ENCODE measurements at places on chromosomes 12 and 14.

DNA sequence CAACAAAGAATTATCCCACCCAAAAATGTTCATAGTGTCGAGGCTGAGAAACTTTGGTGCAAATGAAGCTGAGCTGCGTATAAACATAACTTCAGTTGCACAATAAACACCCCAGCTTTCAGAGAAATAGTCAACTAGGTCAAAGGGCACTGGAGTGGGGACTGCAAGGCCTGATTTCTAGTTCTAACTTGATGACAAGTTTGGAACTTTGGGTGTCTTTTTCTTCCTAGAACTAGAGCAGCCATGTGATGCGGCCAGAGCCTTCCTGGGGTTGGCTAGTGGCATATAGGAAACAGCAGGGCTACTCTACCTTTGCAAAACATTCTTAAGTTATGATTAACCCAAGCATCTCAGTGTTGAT, 298.4 kb upstream of the AMIGO2 start:
- DNase-seq, result no peak

DNA sequence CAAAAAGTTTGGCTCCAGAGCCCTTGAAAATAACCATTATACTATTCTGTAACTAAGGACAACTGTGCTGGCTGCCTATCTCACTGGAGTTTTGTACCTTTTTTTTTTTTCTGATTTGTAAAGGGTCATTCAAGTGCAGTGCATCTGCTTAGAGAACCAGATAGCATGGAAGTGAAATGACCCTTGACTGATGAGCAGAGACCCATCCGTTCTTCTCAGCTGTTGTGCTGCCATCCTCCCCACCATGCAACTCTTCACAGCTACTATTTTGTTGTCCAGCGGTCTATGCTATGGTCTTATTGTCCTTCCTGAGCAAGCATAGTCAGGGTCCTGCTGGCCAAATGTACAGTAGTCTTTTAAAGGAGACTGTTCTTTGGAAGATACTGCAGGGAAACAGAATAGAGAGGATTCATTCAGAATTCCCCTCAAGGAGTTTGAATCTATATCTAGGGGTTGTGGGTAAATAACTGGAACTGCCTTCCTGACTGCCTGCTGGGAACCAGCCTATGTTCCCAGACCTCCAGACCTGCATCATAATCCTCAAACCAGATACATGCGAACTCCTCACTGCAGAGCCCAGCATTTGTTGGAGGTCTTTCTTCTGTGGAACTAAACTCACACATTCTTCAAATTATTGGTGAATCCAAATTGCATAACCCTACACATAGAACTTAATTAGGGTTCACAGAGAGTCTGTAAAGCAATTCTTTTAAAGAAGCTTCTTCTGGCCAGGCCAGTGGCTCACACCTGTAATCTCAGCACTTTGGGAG, 41.1 kb downstream of the GPR19 start:
- DNase-seq, result no peak

DNA sequence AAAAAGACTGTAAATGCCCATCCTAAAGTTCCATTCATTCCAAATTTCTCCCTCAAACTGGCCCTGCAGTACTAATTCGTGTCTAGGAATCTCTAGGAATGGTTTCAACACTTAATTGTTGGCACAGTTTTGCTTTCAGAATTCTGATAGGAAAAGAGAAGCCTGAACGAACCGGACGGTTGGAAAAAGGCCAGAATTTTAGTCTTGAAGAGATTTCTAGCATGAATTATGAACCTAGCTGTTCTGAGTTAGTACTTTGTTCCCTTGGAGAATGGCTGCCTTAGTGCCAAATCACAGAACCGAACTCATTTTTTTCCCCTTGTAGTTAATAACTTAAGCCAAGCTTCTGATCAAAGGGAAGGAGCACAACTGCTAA, 262.6 kb downstream of the ADAMTS20 start:
- no peak for DNase-seq

- DNase-seq, result no peak
Measured at GRCh38 chr12:5997260-5997659, 52.2 kb upstream of the ANO2 start.

GRCh38 chr14:31992011-31992447, 85.1 kb upstream of the ARHGAP5 start:
- no peak for DNase-seq

GRCh38 chr14:39212693-39213092, 21.0 kb upstream of the MIA2 start:
- no peak for DNase-seq

GRCh38 chr12:89288959-89289358, 63.3 kb downstream of the DUSP6 start:
- no peak for DNase-seq

DNA sequence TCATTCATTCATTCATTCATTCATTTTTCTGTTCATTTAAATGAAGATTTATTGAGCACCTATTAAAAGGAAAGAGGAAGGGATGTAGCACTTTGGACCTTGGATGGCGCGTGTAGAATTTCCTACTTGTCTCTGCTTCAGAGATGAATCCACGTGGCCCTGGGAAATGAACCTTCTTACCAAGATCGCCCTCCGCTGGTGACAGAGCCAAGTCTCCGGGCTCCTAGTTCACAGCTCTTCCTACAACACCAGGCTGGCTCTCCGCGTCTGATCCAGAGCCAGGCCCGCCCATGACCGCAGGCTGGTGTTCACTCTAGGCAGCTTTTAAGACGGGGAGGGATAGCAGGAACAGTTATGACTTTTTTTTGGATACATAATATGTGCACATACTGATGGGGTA, 70.9 kb upstream of the PIWIL1 start:
- no peak for DNase-seq

DNA sequence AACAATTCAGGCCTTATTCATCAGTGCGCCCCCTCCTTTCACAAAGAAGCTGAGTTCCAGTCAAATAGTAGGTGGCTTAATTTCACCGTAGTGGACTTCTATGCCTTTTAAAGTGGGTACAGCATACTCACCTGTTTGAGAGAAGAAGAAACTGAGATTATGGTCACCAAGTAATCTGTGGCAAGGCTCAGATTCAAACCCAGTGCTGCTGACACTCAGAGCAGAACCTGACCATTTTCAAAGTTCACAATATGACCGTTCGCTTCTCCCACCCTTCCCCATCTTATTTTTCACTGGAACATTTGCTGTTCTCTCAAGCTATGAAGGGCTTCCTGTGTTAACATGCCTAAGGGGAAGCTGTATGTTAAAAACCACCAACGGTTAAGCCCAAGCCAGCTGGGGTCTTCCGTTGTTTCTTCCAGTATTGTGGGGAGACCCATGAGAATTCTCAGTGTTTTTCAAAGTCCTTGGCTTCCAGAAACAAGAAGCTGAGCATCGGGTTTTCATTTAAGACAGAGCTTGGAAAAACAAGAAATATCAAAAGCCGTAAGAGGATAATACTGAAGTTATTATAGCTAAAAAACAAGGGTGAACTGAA, 6.1 kb upstream of the PSMA6 start:
- no peak for DNase-seq

DNA sequence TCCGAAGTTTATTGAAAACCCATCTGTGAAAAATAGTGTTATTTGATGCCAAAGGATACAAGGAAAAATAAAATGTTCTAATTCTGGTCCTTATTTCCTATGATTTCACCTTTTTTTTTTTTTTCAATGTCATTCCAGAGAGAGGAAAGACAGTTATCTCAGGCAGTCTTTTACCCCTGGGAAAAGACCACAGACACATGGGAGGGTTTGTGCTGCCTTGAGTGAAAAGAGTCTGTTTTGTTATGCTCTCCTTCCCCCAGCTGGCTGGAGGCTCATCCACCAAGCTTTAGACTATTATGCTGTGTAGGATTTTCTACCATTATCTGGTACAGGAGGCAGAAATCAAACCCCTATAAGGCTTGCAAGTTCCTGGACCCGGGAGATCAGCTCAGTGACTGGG, 151.8 kb downstream of the CRADD start:
- no peak for DNase-seq

- DNase-seq, result no peak
Measured at GRCh38 chr14:96824283-96824682, 27.1 kb downstream of the VRK1 start.

DNA sequence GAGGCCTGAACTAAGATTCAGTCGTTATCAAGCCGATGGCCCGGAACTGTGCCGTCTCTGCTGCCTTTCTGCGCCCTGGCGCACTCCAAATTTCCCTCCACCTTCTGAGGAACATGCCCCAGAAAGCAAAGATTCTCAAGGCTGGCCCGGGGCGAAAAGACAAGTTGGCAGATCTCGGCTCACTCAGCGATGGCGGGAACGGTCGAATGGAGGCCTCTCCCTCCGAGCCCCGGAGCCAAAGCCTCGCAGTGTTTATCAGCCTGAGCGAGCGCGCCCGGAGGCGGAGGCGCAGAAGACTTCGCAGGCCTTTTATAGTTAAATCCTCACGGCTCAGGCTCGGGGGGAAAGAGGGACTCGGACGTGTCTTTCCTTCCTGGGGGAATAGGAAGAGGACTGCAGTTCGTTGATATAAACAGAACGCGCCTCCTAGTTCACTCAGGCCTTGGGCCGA, 5.6 kb downstream of the TBX5 start:
- no peak for DNase-seq

GRCh38 chr12:105679982-105680381, 349.5 kb downstream of the C12orf75 start:
- no peak for DNase-seq

DNA sequence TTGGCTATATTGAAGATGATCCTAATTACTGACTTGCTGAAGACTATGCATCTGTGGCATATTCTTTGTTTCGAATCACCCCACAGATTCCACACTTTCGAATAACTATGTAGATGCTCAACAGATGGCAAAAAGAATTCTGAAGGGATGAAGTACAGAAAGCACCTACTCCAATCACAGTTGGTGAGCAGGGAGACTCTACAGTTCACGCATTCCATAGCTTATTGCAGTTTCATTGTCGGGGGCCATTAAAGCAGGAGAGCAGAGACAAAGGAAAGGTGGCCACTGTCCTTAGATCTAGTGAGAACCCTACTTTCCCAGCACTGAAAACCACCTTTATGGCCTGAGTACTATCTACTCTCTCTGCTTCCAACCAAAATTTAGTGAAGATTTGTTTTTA, 191.9 kb downstream of the STXBP6 start:
- DNase-seq, result no peak

DNA sequence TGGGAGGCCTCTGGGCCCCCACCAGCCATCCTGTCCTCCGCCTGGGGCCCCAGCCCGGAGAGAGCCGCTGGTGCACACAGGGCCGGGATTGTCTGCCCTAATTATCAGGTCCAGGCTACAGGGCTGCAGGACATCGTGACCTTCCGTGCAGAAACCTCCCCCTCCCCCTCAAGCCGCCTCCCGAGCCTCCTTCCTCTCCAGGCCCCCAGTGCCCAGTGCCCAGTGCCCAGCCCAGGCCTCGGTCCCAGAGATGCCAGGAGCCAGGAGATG, 729 bp upstream of the GAPDH start:
- DNase-seq, result no peak

DNA sequence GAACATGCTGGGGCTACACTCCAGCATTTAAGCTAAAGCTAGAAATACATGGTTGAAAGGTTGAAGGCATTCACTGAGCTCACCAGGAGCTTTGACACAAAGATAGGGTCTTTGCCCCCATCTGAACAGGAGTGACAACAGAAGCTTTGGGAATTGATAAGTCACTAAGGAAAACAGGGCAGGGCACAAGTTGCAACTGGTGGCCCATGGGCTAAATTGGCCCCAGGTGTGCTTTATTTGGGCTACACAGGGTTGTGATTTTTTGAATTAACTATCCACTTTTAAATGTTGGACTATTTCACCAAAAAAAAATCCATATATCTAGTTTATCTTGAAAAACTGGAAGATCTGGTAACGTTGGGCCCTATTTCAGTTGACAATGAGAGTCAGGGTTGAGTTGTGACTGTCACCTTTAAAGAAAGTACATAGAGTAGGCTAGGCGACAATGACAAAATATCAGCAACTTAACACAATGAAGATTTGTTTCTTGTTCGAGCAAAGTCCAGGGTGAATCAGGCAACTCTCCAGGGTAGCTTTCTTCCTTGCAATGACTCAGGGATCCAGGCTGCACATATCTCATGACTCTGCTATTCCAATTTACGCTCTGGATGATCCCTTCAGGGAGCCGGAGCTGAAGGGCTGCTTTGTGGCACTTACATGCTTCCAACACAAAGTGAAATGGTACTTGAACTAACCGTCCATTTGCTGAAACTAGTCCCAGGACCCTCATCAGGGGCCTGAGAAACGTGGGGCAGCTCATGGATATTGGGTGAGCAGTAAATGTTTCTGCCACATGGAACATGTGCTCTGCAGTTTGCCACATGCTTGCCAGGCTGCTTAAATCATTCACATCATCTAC, 13.3 kb upstream of the EIF4B start:
- DNase-seq, result no peak

DNA sequence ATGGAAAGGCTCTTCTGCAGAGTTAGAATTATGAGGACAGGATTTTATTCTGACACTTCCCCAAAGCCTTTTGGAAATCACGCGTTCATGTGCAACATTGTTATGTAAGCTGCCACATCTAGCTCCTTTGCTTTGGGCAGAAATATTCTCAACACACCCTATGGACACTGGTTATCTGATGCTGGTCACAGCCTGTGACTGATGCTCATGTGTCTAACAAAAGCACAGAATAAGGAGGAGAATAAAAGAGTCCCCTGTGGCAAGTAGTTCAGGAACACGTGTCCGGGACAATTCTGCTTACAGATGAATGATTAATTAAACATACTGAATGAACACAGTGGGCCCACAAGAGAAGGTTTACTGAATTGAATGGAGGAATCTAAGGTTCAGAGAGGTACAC, 22.1 kb downstream of the FOXN3 start:
- no peak for DNase-seq

- peak; percentile 87 for DNase-seq
Measured at GRCh38 chr14:101965181-101965544, 790 bp downstream of the DYNC1H1 start.

GRCh38 chr14:33618361-33619105, 332.3 kb downstream of the EGLN3 start:
- no peak for DNase-seq

DNA sequence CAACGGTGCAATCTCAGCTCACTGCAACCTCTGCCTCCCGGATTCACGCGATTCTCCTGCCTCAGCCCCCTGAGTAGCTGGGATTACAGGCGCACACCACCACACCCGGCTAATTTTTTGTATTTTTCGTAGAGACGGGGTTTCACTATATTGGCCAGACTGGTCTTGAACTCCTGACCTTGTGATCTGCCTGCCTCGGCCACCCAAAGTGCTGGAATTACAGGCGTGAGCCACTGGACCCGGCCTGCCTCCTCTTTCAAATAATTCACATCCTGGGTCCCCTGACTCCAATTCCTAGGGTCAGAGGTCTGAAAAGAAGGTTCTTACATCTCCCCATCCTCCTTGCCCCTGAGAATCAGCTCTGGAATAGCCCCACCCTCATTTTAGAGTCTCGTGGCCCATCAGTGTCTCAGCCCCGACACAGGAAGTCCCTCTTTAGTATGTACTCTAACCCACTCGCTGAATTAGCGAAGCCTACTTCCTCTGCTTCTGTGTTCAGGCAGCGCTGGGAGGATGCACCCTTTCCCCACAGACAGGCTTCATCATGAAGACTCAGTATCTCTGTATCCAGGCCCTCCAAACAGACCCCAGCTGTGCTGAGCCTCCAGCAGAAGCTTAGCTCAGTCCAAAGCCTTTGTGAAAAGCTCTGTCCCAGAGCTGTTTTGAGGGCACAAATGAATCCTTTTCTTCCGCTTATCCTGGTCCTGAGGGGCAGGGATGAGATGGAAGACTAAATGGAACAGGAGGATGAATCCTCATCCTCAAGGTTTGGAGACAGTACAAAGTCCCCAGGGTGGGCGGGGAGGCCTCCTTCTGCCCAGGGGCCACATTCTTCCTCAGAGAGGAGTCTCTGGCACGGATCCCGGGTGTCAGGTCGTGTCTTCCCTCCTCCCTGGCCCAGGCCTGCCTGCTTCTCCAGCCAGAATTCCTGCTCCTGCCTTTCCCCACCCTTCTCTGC, 3.5 kb downstream of the LPAR5 start:
- DNase-seq, result peak; percentile 78
